ENCODE measurements at places on chromosomes 11 and 22.

DNA sequence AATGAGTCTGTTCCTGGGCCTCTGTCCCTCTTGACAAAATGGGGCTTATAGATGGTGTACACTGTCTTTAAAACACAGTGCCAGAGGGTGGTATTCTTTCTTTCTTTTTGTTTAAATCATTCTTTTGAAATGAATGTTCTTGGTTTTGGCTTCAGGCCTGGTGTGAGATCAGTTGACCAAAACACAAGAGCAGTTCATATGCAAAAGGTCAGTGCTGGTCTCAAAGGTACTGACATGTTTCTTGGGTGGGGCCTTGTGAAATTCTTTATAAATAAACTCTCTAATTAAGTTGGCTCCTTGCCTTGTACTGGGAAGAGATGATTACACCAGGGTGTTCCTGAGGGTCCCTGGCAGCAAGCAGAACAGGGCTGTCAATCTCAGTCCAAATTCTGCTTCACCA is 110.0 kb downstream of the FBXO7 start:
- no peak for DNase-seq

- DNase-seq = no peak
Observed at GRCh38 chr22:44277386-44278135, 35.2 kb downstream of the SHISAL1 start.

DNA sequence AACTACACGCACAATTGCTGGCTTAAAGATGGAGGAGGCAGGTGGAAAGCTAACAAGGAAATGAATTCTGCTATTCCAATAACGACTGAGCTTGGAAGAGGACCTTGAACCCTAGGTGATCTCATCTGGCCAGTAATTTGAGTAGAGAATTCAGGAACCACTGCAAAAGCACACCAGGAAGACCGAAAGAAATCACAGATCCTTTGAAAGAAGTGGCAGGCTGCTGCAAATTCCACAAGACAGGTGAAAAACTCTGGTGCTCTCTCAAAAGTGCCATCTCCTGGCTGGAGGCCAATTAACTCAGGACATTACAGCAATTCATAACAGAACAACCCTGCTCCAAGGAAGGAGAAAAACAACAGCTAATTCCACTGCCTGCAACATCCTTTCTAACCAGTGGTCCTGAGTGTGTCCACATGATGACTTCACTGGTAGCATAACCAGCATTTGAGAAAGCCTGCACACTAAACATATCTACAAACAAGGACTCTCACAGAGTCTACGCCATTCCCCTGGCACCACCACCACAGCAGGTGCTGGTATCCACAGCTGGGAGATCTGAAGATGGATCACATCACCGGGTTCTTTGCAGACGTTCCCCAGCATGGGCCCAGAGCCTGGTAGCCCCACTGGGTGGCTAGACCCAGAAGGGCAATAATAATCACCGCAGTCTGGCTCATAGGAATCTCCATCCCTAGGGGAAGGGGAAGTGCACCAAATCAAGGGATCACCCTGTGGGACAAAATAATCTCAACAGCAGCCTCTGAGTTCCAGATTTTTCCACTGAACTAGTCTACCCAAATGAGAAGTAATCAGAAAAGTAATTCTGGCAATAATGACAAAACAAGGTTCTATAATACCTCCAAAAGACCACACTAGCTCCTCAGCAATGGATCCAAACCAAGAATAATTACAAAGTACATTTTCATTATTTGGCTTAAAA is 44.9 kb upstream of the CLTCL1 start:
- DNase-seq = no peak

DNA sequence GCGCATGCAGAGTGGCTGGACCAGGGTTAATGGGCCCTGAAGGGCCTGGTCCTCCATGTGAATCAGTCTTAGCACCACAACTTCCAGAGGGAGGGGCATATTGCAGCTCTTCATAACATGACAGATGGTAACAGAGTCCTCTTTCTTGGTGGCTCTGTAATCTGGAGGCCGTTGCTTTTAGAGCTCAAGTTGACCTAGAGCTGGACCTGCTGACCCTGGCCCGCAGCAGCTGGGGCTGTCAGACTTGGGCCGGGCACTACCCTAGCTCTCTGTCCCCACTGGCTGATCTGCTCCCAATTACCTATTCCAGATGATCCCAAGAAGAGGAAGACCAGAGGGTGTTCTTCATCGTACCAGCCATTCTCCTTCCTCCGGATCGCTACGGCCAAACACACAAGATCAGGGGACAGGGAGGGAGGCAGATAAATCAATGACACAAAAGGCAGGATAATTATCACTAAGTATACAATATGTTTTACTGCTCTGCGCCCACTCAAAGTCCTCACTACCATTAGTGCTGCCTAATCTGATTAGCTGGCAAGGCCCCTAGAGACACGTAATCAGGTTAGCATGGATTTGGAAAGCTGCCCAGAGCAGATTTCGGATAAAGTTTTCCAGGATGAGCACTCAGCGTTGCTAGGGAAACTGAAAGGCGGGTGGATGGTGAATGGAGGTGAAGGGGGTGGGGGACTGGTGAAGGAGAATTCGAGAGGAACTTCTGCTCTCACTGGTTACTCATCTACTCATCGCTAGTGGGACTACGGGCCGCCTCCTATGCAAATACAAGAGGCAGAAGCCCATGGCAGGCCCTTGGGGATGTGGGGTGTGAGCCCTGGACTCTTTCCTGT is 64.5 kb upstream of the PHOX2A start:
- DNase-seq = no peak

- no peak for DNase-seq
Observed at GRCh38 chr11:13126430-13126829, 117.3 kb downstream of the RASSF10 start.

DNA sequence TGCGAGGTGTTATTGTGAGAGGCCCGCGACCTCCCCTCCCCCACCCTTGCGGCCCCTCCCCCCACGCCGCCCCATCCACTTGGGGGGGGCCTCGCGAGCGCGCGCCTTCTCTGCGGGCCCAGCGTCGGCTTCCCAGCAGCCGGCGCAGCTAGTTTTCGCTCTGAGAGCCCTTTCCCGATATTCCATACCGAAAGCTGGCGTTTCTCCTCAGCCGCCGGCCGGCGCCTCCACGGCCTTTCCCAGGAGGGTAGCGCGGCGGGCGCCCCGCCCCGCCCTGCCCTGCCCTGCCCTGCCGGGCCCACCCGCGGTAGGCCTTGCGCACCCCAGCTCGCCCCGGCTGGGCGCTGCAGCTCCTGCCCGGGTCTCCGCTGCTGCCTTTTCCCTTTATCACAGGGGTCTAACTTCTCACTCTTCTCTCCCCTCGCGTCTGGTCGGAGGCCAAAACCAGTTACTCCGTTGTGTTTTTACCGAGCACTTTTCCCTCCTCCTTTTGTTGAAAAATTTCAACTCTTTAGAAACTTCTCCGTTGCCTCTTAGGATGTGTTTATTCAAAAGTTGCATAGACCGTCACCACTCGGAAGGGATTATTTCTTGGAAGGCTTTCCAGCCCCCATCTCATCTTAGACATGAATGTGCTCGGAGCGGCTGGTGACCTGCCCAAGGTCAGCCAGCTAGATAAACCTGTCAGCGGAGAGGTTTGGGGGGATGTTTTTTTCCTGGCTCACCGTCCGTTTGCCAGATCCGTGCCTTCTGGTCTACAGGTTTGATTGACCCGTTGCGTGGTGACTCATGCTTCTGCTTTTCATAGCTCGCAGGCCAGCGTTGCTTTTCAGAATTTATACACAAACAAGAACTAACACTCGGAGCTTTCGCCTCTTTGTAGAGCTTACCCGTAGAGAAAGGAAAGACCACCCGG is 648 bp downstream of the PAFAH1B2 start:
- DNase-seq = no peak

DNA sequence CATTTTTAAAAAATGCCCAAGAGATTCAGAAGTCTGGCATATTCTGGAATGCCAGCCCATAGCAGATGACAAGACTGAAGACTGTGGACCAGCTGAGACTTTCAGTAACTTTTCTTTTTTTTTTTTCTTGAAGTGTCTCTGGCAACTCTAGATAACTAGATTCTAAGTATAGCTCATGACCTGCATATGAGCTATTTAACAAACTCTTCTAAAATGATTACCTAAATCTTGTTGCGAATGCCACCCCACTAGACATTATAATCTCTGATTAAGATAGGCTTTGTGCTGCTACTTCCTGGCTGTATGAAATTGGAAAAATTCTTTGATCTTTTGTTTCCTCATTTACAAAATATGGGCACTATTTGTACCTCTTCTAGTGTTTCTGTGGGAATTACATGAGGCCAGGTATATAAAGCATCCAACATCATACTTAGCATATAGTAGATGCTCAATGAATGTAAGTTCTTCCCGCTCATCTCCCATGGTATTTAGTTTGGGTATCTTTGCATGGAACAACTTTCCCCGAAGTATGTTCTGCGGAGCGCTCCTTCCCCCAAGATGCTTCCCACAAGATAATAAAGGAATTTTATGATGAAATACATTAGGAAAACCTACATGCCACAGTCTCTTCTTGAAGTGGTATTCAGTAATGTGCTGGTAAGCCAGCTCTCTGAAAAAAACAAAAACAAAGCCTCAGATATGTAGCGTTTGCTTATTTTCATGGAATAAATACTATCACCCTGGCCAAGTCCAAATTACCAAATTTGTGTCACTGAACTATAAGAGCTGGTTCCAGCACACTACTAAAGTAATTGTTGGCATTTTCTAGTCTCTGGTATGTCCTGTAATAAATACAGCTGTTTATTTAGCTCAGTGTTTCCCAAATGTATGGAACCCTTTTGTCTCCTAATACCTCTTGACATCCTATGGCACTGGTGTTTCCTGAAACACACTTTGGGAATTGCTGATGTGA is 86.8 kb upstream of the TIMP3 start:
- DNase-seq = no peak

DNA sequence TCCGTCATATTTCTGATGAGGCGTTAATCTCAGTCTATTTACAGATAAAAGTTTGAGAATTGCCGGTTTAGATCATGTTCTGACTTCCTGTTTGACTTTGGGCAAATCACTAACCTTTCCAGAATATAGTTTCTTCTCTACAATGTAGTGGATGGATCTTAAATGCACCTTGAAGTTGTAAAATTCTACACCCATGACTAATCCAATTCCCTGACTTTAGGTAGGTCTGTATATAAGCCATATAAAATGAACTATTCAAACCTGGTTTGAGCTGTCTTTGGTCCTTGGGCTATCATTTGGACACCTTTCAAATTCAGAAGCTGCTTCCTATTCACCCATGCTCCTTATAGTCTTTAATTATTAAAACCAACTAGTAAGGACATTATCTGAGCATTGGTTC is 52.2 kb upstream of the BLID start:
- DNase-seq = no peak

DNA sequence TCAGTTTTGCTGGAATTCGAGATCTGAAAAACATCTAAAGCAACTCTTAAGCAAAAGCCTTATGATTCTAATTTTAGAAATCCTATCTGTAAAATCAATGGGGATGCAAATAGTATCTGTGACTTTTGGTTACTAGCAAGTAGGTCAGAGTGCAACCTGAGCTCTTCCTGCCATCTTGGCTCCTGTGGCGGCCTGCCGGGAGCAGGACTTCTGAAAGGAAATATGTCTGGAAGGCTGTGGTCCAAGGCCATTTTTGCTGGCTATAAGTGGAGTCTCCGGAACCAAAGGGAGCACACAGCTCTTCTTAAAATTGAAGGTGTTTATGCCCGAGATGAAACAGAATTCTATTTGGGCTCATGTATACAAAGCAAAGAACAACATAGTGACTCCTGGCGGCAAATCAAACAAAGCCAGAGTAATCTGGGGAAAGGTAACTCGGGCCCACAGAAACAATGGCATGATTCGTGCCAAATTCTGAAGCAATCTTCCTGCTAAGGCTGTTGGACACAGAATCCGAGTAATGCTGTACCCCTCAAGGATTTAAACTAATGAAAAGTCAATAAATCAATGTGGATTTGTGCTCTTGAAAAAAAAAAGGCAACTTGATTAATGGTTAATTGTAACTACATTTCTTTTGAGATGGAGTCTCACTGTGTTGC is 1.7 kb downstream of the SAMM50 start:
- DNase-seq = no peak

GRCh38 chr11:129414144-129414872 is 38.7 kb downstream of the BARX2 start:
- DNase-seq = no peak

DNA sequence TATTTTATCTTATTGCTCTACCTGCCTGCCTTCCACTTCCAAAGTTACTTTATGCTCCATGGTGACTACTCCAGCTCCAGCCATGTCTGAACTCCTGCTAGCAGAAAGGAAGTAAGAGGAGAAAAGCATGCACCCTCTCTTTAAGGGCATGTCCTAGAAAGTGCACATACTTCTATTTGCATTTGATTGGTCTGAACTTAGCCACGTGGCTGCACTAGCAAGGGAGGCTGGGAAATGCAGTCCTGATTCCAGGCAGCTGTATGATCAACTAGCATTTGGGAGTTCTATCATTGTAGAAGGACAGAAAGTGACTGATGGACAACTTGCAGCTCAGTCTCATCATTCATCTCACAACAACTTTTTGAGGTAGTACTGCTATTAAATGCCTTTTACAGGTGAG is 515.7 kb downstream of the BUD13 start:
- no peak for DNase-seq

DNA sequence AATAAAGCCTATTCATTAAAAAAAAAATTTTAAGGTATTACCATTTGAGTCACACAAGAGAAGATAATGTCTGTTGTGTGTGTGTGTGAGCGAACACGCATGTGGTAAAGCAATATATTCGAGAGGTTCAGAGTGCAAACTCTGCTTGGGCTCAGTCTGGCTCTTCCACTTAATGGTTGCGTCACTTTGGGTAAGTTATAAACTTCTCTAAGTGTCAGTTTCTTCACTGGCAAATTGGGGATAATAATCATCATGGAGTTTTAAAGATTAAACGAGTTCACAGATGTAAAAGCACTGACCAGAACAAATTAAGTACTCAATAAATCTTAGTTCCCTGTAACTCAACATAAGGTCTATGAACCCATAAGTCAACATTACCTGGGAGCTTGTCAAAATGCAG is 37.0 kb downstream of the SIK3 start:
- DNase-seq = no peak

- no peak for DNase-seq
Observed at GRCh38 chr11:12243911-12244550, 133.3 kb upstream of the PARVA start.

- no peak for DNase-seq
Observed at GRCh38 chr11:47553406-47553743, 443 bp upstream of the CELF1 start.

GRCh38 chr11:41394521-41395195 is 64.8 kb downstream of the LRRC4C start:
- DNase-seq = no peak

GRCh38 chr11:6646918-6647679 is 8.5 kb downstream of the DCHS1 start:
- DNase-seq = no peak

DNA sequence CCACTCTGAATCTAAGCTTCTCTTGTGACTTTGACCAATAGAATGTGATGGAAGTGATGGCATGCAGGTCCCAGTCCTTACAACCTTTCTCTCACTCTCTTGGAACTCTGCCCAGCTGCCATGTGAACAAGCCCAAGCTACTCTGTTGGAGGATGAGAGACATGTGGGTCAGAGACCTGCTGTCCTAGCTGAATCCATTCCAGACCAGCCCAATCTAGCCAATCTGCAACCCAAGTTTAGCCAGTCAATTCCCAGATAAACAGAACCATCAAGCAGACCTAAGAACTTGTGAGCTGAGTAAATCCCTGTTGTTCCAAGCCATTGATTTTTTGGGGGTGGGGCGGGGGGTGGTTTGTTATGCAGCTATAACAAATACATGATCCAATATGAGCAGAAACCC is 69.2 kb upstream of the GRK3 start:
- DNase-seq = no peak

Measured in stimulated activated CD4-positive, alpha-beta T cell treated with anti-CD3 and anti-CD28 coated beads, Interleukin-15, amount 100 ng/mL, for 48 hours (primary cell).